ENCODE measurements at places on chromosomes 6 and 20.

DNA sequence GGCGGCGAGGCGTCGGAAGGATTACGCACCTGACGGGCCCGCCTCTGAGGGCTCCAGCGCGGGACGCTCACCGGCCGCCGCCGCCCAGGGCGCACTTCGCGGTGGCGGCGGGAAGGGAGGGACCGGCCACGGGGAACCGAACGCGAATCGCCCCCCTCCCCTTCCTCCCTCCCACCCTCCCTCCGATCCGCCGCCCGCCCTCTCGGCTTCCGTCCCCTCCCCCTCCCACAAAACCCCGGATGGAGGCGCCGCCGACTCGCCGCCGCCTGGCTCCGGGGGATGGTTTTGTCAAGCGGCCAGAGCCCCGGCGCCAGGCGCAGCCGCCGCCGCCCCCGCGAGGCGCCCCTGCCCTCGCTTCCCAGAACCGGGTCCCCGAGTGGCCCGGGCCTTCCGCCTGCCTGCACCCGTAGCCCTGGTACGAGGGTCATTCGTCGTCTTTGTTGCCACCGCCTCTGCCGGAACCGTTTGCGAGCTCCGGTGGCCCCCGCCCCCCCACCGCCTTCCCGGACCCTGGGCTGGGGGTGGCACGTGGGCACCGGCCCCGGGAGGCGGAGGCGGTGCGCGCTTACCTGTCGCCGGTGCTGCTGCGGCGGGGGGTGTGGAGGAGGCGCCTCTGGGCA, 398 bp downstream of the ZBTB2 start:
- DNase-seq, result peak; percentile 46

DNA sequence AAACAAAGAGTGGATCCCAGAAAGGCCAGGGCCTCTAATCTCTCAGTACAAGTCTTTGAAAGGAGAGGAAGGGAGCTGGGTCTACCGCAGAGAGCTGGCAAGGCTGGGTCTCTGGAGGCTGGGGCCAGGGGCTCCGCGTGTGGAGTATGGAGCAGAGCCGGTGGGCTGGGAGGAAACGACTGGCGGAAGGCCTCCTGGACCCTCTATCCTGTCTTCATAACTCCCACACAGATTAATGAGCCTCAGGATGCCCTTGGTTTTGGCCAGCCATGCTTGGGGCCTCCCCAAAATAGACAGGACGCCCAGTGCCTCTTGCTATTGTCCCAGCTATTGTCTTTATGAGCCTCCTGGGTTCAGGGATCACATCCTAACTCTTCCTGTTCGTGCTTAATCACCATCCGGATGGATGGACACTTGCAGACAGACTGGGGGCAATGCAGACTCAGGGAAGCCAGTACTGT, 306.4 kb downstream of the DHX35 start:
- DNase-seq, result no peak

GRCh38 chr6:136989571-136990241, 55.1 kb downstream of the IL20RA start:
- DNase-seq, result no peak

DNA sequence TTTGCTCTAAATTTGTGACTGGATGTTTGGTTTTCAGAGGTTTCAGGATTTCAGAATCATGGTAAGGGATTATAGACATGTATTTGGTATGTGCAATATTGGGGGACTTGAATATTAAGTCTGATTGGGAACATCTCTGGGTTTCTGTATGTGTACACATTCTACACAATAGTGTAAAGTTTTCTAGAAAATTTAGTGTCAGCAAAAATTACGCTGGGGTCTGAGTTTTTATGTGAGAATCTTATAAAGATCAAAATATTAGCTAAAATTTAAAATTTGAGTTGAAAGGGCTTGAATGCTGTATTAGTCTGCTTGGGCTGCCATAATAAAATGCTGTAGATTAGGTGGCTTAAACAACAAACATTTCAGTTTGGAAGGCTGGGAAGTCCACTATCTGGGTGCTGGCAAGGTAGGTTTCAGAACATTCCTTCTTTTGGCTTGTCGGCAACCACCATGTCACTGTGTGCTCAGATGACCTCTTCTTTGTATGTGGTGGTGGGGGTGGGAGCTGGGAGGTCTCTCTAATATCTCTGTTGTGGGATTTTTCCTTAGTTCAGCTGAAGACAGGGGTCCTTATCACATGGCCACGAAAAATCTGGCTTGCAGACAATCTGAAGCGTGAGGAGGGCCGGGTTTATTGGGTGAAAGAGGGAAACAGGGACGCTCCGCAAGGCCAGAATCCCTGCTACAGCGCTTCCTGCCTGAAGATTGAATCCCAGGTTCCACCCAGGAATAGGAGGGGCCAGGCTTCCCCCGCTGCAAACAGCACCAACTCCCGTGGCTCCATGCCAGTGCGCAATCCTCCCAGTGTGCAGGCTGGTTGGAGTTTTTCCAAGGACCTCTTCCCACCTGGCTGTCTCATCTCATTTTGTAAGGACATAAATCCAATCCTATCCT, 299.7 kb downstream of the PLCB1 start:
- DNase-seq, result no peak

- no peak for DNase-seq
These were observed 25.4 kb downstream of the PTGIS start for GRCh38 chr20:49542514-49542991.

- no peak for DNase-seq
These were observed 6.2 kb downstream of the SAPCD1 start for GRCh38 chr6:31768363-31769257.

GRCh38 chr20:62804627-62805154, at the start of gene OGFR:
OGFR (plus strand) TSS chr20:62804835; CDS start chr20:62804860, 25 bp downstream.
- peak; percentile 45 for DNase-seq

- no peak for DNase-seq
These were observed 1.3 kb downstream of the ARFGEF3 start for GRCh38 chr6:138162955-138163575.

GRCh38 chr6:157163434-157164159, 159.7 kb downstream of the TMEM242 start:
- no peak for DNase-seq

DNA sequence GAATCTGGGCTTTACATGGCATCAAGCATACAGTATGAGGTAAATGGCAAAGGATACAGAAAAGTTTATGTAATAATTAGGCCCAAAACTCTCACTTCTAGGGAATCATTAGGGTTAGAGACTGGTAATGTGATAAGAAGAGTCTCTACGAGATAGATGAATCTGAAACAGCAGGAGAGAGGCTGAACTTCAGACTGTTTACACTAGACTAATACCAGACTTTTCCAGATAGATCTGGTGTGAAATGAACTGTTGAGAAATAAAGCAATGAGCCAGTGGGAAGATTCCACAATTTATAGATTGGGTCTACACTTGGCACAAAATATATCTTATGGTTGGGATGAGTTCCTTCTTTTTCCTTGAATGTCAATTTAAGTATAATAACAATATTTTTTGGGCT, 134.3 kb downstream of the MAN1A1 start:
- DNase-seq, result no peak

- DNase-seq, result no peak
These were observed 717.8 kb downstream of the EPHA7 start for GRCh38 chr6:92701425-92702096.

- no peak for DNase-seq
These were observed 95.0 kb downstream of the THBS2 start for GRCh38 chr6:169158691-169159090.

DNA sequence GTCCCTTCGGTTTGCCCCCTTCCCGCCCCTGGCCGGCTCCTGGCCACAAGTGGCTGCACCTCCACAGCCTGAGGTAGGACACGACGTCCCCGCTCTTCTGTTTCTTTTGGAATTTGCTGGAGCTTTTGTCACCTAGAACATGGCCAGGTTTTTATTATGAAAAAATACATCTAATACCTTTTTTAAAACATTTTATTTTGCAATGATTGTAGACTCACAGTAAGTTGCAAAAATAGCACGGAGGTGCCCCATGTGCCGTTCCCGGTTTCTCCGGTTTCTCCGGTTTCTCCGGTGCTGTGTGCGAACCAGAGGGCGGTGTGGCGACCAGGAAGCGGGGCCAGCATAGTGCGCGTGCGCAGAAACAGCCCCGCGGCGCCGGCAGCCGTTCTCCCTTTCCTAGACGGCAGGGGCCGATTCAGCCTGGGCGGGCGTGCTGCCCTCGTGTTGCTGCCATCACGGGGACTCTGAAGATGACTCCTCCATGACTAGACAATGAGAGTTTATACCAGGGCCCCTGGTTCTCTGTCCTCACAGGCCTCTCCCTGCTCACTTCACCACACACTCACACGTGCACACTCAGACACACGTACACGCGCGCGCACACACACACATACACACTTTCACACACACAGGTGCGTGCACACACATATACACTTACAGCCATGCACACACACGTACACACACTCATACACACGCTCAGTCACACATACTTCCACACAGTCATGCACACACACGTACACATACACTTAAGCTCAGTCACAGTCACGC, 102.1 kb downstream of the TMEM242 start:
- peak; percentile 71 for DNase-seq

- DNase-seq, result peak; percentile 74
These were observed 303 bp downstream of the MBOAT1 start for GRCh38 chr6:20211941-20212391.

GRCh38 chr6:121135425-121135824, 198.9 kb downstream of the TBC1D32 start:
- no peak for DNase-seq

DNA sequence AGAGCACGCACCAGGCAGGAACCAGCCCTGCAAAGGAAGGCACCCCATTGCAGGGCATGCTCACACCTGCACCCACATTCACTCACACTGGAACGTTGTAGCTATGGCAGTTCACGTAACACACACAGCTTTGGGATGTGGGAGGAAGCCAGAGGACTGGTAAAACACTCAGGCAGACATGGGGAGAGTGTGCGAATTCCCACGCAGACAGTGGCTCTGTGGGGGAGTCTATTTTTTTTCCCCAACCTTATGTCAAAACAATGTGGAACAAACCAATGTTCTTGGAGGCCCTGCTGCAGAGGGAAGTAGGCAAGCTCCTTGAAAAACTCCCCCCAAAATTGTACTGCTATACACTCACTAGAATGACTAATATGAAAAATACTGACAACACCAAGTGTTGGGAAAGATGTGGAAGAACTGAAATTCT, 91.0 kb downstream of the PPP1R14C start:
- no peak for DNase-seq

DNA sequence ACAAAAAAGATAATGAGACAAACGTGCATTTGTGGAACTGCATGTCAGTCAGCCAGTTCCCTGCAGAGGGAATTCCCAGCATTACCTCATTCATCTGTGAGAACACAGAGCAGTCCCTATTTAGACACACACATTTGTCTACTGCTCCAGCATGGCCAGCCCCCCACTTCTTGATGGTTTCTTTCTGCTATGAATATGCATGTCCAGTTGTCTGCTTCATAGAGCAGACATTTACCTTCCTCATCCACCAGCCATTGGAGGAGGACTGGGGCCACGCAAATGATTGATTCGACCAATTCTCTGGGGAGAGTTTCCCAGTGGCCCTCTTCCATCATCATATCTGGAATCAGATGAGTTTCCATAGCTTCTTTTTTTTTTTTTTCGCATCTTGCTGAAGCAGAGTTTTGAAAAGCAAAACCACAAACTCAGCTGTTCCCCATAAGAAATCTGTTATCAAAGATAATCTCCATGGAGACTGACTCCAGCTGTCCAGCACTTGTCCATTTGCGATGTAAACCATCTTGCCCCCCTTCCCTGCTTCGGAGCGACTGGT, 11.8 kb downstream of the ENPP1 start:
- no peak for DNase-seq

GRCh38 chr20:47686545-47686944, 98.7 kb downstream of the SULF2 start:
- DNase-seq, result no peak

DNA sequence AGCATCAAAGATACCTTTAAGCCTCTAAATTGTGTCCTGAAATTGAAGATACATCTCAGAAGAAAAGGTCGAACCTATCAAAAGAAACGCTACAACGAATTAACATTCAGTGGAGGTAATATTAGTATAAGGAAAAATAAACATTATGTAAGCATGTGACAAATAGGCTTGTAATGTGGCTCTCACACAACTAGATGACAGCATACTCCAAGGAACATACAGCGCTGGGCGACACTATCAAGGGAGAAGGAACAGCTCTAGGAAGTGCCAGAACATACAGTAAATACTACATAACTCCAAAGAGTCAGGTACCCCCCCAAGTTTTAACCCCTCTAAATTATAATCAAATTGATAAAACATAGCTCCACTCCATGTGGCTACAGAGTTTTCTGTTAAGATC, 103.5 kb downstream of the LAMP5 start:
- DNase-seq, result peak; percentile 80

DNA sequence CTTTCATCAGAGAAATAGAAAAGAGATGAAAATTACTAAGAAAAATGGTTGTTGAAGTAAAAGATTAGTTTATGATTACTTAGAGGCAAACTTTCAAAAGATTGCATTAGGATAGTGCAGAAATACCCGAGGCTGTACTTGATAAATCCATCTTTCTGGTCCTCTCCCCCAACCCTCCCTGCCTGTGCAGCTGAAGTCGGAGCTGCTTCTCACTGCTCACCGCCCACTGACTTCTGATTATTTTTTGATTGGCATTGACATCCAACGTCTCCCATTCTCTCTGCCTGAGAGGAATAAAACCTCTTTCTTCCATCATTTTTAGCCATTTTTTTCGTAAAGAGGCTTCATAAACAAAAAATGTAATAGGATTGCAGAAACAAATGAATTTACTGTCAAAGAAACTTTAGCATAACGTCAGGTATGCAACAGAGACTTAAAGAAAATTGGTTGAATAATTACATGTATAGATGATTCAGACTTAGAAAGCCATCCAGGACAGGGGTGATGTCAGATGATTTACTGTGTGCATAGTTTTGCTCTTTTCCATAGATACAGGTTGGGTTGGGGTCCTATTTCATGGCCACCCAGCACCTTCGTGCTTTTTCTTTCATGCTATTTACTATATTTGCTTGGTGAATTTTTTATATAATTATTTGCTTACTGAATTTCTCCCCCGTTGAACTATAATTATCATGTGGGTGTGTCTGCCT, 53.6 kb upstream of the EDN3 start:
- no peak for DNase-seq

DNA sequence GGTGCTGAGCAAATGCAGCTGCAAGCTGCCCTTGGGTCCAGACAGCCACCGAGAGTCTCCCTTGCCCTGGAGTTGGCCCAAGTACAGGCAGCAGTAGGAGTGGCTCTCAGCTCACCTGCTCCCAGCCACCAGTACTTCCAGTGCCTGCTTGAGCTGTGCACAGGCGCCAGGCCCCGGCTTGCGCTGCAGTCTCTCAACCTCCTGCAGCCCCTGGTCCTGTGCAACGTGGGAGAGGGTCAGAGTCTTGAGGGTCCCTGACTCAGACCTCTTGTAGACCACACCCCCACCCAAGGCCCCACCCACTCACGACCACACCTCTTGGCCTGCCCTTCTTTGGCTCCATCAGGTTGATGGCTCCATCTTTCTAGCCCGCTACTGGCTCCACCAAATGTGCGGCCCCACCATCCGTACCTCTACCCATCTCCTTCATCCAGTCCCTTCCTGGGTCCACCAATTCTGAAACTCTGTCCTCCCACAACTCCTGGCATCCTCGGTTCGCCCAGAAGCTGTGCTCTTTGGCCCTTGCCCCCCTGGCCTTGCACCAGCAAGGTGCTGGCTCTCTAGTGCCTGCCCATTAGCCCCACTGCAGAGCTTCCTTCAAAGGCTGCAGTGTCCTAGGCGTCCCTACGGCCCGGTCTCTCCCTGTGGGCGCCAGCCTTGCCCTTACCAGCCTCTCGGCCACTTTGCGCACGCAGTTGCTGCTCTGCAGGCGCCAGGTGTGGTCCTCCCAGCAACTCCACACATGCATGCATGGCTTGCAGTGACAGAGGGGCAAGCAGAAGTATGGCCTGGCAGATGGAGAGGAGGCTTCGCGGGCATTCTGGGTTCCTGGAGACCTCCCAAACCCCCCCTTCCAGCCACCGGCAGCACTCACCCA, 16.5 kb upstream of the SPAG4 start:
- no peak for DNase-seq

- DNase-seq, result no peak
These were observed 22.0 kb downstream of the ZNF341 start for GRCh38 chr20:33753763-33754162.
